ENCODE measurements at places on chromosomes 5 and 9.

GRCh38 chr5:165138236-165138635 is 1632.8 kb downstream of the MAT2B start:
- no peak for DNase-seq

- DNase-seq = no peak
Measured at GRCh38 chr9:84141741-84142370, 161.3 kb downstream of the RMI1 start.

DNA sequence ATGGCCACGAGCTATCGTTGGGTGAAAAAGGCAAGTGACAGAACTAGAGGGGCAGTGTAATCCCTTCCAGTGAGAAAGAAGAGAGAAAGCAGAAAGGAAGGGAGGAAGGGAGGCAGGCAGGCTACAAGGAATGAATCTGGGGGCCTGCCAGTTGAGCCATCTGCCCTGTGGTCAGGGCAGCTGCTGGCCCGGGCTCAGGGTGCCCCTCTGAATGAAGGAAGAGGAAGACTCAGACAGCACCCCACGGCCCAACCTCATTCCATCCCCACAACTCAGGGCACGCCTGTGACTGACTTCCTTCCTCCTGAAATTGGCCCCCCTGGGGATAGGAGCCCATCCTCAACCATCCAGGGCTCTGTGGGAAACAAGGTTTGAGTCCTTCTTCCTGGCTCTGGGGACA is 20.3 kb upstream of the FLT4 start:
- no peak for DNase-seq

GRCh38 chr9:96062031-96062430 is 186.5 kb downstream of the ERCC6L2 start:
- DNase-seq = no peak

DNA sequence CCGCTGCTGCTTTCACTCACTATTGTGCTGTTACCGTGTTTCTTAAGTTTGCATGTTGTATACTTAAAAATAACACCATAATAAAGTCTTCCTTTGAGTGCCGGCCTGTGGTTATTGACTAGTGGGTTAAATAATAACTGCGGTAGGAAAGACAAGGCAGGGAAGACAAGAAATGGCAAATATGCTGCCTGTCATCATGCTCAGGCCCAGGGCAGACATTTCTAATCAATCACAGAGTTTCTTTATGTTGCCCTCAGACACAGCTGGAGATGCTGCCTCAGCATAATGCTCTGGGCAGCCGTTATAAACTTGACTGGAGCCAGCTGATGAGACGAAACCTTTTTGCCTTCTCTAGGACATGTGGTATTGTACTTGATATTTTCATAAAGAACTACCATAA is 215.0 kb downstream of the GAPVD1 start:
- no peak for DNase-seq

- DNase-seq = no peak
Measured at GRCh38 chr5:72608297-72608696, 101.1 kb upstream of the ZNF366 start.

GRCh38 chr9:89025553-89025952 is 34.3 kb downstream of the S1PR3 start:
- DNase-seq = no peak

GRCh38 chr5:78795757-78796156 is 147.2 kb upstream of the LHFPL2 start:
- DNase-seq = no peak

- DNase-seq = no peak
Measured at GRCh38 chr5:76038212-76038611, 45.0 kb upstream of the SV2C start.

GRCh38 chr9:97633859-97634490 is 354 bp downstream of the NCBP1 start:
- DNase-seq = no peak

DNA sequence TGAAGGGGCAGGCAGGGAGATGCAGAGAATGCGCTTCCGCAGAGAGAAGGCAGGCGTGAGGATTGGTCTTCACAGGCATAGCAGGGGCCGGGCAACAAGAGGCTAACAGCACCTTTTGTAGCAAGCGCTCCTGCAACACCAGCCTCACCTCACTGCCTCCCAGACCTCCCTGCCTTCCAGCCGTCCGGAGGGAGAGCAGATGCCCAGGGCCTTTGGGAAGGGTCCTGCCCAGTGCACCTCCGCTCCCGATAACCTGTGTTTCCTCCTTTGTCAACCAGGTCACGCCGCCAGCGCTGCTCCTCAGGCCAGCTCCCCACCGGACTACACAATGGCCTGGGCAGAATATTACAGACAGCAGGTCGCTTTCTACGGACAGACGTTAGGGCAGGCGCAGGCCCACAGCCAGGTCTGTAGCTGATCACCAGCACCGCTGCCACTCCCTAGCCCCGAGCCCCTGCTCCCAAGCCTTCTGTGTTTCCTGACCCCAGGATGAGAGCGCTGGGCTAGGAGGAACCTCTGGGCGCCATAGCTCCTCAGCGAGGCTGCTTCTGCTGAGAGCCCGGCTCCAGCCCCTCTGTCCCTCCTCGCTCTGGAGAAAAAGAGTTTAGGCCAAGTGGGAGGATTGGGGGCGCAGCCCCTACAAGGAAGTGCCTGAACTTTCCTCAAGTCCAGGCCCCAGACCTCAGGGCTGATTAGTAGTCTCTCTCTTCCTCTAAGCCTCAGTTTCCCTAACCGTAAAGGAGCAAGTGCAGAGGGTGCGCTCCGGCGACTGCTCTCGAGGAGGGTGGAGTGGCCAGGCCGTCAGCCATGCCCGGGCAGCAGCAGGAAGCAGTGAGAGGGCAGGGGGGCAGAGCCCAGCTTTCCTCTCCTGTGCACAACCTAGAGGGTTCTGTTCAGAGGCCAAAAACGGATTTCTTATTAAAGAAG is 28.4 kb upstream of the PRDM12 start:
- DNase-seq = no peak

GRCh38 chr9:113654605-113655428 is 191.3 kb downstream of the RGS3 start:
- no peak for DNase-seq

Data from GM19239 (cell line).